Tibial artery (tissue), 4 donors: ENCODE measurements at places on chromosomes 7 and 10.

DNA sequence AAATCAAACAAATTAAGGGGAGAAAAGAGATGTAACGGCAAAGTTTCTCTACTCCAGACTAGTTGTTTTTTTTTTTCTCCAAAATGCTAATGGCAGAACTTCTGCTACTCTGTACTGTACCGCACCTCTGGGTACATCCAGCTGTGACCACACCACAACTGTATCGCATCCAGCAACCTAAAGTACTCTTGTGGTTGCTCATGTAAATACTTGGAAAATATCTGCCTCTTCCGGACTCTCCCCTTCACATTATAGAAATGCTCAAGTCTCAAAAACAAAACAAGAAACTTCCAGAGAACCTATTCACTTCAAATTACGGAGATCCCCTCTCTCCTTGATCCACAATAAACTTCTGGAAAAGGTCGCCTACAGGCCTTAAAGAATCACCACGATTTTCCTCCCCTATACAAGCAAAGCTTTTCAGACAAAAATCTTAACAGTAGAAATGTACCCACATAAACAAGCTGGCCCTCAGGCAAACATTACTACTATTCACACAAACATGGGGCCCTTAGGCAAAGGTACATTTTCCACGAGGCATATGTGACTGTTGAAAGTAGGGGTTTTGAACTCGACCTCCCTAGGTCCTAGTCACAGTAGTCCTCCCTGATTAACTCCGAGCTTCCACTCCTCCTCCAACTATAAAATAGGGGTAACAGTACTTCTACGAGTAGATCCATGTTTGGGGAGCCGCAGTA is 222.9 kb upstream of the MKLN1 start:
- no peak for DNase-seq

DNA sequence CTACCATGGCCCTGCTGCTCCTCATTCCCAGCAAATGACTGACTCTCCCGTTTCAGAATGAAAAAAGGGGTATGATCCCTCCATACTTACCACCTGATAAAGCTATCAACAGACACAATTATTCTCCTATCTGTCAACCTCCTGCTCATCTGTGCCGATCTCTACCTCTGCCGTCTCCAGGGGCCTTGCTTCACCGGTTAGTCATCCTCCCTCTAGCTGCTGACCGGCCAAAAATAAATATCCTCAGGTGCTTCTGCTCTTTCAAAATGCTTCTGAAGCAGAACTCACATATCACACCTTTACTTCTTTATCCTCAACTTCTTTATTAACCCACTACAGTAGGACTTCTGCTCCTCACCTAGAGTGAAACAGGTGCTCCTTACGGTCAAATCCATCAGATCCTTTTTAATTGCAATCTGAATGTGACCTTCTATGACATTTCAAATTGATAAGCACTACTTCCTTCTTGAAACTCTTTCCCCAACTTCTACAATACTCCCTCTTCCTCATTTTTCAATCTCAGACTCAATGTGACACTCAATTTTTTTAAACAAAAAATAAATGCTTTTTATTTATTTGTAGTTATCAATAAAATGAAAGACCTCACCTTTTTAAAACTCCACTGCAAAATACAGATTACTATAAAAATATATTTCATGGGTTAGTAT is 63.2 kb downstream of the LMBR1 start:
- no peak for DNase-seq

GRCh38 chr10:124455441-124455840 is 5.6 kb upstream of the NKX1-2 start:
- no peak for DNase-seq

GRCh38 chr7:11726001-11726793 is 105.8 kb downstream of the THSD7A start:
- DNase-seq = no peak

GRCh38 chr7:49243521-49243920 is 319.2 kb downstream of the CDC14C start:
- DNase-seq = no peak

GRCh38 chr7:135789956-135790355 is 41.3 kb upstream of the FAM180A start:
- no peak for DNase-seq

- DNase-seq = no peak
These were observed 91.9 kb upstream of the PIK3CG start for GRCh38 chr7:106773228-106773627.

- no peak for DNase-seq
These were observed 17.1 kb upstream of the DDX21 start for GRCh38 chr10:68938884-68939283.

DNA sequence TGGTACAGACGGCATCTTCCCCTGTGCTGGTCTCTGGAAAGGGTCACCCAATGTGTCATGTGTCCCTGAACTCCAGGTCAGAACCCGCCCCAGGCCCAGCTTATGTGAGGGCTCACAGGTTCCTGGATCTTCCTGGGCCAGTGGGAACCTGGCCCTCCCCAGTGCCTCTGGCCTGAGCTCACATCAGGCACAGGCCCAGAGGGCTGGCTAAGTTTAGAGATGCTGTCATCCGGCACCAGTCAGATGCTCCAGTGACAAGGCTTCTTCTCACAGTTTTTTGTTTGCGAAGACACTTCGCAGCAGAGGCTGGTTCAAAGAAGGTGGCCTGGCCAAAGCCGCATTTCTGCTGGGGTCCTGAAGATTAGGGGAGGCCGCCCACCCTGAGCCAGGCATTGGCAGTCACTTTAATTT is 11.8 kb downstream of the CAMK2B start:
- no peak for DNase-seq

DNA sequence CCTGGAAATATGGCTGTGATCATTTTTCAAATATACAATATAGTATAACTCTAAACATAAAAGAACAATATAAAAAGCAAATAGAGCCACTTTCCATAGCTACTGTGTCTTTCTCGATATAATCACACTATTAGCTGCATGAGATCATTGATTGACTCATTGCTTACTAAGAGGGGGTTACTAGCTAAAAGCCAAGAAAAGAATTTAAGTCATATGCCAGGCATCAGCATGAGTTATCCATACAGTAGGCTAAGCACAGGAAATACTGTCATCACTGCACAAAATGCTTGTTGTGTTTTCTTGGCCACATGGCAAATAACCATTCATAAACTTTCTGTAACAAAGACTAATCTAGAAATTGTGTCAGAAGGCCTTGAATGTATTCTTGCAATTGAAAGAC is 18.8 kb upstream of the ABCB5 start:
- DNase-seq = no peak

DNA sequence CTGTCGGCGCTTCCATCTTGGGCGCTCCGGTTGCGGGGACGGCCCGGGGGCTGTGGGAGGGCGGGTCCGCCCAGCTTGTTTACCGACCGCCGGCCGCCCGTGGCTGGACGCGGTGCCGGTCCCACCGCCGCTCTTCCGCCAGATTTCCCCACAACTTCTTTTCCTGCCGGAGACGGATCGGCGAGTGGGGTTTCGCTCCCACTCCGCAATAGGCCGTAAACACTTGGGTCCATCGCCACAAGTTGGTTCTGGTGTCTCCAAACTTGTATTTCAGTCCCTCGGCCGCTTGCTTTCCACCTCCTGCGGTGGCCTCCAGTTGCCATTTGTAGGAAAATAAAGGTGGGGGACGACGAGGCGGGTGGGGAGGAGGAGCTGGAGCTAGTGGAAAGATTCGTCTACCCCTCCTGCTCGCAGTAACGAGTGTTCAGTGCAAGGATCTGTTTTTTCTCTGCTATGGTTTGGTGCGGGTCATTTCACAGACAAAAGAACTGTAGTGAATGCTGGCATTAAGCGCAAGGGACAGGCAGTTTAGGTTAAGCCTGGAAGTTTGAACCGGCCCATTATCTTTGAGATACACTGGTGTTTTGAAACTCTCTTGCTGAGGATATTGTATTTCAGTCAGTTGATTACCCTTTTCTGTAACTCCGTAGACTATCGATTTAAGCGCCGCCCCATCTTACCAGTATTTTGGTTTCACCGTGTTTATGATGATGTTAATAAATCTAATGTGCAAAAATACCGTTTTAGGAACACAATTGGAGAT is 24.3 kb upstream of the ZRANB1 start:
- DNase-seq = peak; percentile 73

DNA sequence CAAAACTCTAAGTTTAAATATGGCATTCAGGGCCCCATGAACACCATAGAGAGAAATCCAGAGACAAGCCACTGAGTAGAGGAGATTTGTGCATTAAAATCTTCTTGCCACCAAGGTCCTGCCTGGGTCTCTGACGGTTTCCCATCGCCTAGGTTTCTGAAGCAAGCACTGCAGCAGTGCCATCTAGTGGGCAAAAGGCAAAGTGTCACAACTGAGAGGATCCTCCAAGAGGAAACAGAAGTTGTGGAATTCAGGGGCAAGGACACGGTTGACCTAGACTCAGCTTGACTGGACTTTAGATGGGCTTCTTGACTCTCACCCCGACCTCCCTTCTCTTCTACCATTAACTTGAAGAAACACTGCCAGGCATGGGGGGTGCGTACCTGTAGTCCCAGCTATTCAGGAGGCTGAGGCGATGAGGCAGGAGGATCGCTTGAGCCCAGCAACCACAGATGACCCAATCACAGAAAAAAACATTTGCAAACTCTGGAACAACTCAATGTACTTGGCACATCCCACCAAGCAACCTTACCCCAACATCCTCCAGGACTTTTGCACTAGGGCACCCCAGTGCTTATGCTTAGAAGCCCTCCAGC is 604.1 kb downstream of the GALNT17 start:
- DNase-seq = peak; percentile 76
